Stimulated activated CD4-positive, alpha-beta T cell treated with anti-CD3 and anti-CD28 coated beads, Interleukin-12 subunit alpha, Interleukin-12 subunit beta, amount 100 ng/mL, for 4 hours (primary cell): ENCODE measurements at places on chromosomes 6 and 20.

- no peak for DNase-seq
These were observed 539.3 kb upstream of the ID4 start for GRCh38 chr6:19297880-19298279.

DNA sequence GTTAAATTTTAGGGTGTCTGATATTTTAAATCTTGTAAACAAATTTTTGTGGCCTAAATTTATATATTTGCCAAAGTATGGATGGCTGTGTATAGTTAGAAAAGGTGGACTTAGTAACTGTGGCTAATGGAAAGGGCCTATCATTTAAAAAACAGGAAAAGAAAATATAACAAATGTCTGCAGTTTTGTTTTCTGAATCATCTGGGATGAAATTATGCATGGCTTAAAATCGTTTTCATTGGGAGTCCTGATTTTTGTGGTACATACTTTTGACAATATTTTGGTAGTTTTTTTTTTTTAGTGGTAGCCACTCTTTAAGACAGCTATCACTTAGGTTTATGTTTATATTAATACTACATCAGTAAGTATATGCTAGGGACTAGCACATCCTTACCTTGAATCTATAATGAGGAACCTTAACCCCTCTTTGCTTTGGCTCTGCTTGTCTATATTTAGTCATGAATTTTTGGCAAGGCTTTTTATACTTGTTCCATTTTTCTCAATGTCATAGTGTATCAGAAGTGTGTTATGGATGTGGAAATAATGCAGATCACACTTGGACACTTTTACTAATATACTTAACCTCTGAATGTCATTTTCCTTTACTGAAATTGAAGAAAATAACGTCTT lies 5.6 kb downstream of the ARID1B start:
- no peak for DNase-seq

GRCh38 chr20:5221061-5221430 lies 94.2 kb downstream of the CDS2 start:
- no peak for DNase-seq

- no peak for DNase-seq
These were observed 13.7 kb upstream of the SOX12 start for GRCh38 chr20:311609-312008.

- no peak for DNase-seq
These were observed 118.0 kb downstream of the OPRM1 start for GRCh38 chr6:154157082-154157481.

GRCh38 chr6:7328243-7328642 lies 15.2 kb upstream of the SSR1 start:
- DNase-seq = no peak

DNA sequence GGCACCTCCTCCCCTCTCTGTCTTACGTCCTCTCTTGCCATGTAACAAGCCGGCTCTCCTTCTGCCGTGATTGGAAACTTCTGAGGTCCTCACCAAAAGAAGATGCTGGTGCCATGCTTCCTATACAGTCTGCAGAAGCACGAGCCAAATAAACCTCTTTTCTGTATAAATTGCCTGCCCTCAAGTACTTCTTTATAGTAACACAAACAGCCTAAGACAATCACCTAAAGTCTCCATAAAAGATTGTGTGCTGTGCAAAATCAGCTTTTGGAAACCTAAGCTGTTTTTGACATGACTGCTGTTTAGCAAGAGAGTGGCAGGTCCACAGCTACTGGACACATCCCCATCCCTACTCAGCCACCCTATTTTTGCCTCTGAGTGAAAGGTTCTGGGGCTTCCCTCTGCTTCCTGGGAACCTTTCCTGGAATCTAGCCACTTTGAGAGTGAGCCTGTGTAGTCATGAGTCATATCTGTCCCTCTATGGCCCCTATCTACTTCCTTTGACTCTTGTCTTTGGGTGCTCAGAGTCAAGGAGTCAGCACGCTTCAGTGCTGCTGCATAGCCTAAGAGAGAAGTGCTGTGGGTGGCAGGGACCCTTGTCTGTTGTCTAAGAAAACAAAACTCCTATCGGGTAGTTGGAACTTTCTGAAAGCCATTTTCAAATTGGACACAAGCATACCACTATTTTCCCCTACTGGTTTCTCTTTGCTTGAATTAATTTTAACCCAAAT lies 110.0 kb downstream of the PPP1R14C start:
- DNase-seq = no peak

DNA sequence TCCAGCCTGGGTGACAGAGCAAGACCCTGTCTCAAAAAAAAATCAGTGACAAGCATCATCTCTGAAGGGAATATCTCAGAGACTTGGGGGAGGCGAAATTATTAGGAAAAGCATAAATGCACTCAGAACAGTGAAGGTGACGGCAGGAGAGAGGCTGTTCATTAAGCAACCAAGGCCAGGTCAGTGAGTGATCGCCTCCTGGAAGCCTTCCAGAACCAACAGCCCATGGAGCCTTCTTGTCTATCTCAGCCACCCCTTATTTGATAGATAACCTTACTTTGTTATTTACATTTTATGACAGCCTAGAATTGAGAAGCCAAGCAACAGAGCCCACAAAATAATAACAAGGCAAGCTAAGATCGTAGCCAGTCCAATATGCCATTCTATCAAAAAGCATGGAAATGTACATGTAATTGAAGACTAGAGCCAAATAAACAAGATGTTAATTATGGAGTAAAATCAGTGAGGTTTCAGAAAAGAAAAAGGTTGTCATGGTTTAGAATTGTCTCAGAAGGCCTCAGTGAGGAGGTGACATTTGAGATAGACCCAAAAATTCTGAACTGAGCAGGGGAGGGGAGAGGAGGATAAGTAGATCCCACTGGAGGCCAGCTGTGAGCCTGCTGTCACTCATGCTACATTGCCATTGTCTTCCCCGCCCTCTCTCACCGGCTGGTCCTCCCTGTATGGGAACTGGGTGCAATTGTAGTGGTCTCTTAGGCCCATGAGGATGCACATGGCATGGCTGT lies 17.8 kb downstream of the BNIP5 start:
- DNase-seq = no peak

GRCh38 chr6:845566-845965 lies 152.6 kb upstream of the EXOC2 start:
- DNase-seq = no peak

DNA sequence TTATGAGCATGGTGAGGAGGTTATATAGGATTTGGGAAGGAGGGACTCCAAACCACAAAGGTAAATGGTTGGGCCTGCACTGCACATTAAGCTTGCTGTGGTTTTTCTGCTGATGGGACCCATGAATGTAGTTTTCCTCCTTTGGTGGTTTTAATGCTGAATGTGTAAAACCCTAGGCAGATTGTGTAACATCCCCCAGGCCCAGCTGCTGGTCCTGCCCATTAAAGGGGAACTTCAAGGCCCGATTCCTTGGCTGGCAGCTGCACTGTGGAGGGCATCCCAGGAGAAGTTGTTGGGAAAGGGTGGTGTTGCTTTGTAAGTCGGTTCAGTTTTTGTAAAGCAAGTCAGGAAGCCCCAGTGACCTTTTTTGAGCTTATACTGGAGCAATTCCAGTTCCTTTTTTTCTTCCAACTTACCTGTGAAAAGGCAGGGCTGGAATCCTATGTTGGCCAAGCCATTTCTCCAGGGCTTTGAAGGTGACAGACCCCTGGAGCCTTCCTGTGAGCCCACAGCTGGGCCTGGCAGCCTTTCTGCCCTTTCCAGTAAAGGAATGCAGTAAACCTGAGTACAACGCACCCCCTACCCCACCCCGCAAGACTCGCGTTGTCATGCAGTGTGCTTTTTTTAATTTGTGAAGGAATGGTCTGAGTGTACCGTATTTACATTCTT lies 43.1 kb upstream of the NAA20 start:
- DNase-seq = no peak

DNA sequence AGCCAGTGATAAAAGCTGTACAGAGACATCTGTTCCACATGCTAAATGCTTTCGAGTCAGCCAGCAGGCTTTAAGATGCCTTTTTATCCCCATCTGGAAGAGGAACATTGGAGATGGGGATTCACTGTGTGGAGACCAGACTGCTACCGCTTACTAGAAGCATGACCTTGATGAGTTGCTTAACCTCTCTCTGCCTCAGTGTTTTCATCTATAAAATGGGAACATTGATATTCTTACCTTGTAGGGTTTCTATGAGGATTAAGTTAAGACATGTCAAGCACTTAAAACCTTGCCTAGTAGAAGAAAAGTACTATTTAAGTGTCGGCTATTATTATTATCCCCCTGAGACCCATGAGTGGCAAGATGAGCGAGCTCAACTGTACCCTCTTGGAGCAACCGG lies 165.3 kb upstream of the SNX9 start:
- no peak for DNase-seq

DNA sequence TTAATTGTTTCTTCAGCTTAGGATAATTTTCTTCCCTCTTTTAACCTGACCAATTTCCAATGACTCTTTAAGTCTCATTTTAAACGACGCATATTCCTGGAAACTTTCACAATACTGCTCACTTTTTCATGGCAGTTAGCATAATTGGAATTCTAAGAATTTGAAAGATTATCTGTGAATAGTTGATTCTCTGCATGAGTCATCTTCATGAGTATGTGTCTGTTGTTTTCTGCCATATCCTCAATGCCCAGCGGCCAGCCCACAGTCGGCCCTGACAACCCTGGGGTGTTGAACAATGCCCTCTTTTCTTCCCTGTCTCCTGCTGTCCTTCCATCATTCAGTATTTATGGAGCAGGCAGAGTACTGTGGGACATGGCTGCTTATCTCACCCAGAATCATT lies 554.2 kb downstream of the CDH26 start:
- DNase-seq = no peak

DNA sequence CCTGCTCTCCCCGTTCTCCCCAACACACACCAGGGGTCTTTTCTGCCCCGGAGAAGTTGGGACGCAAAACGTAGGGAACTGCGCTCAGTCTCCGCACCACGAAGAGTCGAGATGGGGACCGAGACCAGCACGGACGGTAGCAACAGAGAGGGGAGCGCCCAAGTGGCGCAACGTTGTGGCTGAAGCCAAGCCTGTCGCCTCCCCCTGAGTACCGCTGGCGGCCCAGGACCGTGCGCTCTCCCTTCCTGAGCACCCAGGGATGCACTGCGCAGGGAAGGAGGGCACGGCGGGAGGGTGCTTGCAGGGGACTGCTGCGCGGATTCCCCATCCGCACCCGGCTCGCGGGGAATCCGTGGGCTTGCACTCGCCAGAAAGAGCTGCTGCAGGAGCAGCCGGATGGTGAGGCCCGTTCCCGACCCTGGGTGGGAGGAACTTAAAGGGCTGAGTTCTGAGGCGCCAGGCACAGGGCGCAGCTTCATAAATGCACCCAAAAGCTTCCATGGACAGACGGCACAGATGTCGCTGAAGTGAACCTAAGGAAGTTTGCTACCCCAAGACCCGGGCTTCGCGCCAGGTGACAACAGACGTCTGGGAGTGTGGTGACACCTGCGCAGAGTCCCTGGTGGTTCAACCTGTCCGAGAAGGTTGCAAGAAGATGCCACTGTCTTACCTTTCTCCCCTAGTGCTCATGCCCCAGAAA lies 178.7 kb downstream of the TBXT start:
- DNase-seq = no peak

DNA sequence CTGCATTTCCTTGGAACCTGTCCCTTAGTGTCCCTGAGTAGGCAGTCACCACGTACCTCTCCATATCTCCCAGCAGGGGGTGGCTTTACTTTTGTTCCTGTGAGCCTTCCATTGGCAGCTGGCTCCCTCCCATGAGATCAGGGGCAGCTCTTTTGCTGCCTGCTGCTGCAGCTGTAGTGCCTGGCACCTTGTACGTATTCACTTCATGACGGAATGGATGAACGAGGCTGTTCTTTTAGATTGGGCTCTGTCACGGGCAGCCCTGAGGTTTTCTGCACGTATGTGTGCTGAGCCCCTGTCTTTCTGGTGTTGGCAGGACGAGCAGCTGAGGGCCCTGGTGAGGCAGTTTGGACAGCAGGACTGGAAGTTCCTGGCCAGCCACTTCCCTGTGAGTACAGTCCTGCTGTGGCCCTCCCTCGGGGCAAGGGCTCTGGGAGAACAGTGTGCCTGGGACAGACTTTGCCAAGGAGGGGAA lies 14.6 kb downstream of the MYBL2 start:
- no peak for DNase-seq

DNA sequence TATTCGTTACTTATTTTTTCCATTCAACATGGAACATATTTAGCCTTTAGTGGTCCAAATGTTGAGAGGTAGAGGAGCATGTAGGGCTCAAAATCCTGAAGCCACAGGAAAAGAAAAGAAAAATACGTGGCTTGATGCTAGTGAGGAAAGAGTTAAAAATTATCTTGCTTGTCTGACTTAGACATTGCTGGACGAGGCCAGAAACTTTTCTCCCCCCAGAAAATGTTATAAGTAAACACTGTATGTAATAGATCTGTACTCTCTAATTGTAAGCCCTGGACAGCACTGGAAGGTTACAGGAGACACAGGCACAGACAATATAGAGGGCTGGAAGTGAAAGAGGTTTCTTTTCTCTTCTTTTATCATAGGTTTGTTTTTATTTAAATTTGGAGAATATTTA lies 165.6 kb downstream of the ZFP64 start:
- no peak for DNase-seq

DNA sequence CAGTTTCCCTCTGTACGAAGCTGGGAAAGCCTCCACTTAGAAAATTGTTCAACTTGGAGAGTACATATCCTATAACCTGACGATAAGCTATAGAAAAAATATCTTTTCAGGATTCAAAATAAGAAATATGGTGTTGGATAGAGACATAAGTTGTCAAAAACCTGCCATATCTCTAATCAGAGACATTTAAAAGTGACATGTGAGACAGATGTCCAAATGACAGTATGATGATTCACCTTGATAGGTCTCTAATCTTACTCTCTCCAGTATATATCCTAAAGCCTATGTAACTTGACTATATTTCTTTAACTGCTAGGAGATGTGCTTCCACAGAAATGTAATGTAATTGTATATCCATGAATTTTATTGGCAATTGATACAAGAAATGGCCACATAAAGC lies 932.4 kb upstream of the MAN1A1 start:
- no peak for DNase-seq

DNA sequence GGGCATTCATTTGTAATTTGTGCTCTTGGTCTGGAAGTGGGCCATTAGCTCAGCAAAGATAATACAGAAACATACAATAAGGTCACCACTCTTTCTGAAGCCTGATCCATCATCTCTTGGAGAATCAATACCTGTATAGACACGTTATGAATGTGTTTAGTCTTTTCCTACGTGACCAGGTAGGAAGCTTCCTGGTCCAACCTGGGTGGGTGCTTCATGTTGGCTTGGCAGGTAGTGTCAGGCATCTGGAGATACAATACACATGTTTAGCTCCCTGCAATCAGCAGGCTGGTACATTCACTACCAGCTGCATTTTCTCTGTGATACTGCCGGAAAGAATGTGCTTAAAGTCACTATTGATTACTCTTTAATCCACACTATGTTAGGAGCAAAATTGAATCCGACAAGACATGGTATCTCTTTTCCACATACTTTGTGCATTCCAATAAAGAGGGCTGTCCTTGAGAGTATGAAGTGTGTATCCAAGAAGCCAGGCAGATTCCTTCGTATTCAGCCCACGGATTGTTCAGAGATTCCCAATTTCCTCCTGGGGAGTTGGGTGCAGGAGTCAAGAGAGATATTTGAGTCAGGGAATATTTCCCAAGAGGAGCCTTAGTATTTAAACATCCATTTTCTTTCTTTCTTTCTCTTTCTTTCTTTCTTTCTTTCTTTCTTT lies 49.9 kb upstream of the RANBP9 start:
- DNase-seq = no peak
